ENCODE measurements at places on chromosomes 7 and 10. TPM values are rescaled to one million over a fixed set of nuclear protein-coding genes. Genes with fewer than 3 reads are reported as not detected.

- DNase-seq: peak; percentile 79
Measured at GRCh38 chr7:2757361-2757903, 69.4 kb downstream of the AMZ1 start.

DNA sequence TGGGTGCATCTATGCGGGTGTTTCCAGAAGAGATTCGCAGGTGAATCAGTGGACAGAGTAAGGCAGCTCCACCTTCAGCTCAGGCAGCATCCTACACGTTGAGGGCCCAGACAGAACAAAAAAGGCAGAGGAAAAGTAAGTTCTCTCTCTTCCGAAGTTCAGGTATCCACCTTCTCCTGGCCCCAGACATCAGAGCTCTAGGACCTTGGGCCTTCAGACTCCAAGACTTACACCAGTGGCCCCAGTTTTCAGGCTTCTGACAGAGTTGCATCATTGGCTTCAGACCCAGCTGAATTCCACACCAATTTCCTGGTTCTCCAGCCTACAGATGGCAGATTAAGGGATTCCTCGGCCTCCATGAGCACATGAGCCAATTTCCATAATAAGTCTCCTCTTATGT, 102.2 kb upstream of the GPR26 start:
- no peak for DNase-seq

DNA sequence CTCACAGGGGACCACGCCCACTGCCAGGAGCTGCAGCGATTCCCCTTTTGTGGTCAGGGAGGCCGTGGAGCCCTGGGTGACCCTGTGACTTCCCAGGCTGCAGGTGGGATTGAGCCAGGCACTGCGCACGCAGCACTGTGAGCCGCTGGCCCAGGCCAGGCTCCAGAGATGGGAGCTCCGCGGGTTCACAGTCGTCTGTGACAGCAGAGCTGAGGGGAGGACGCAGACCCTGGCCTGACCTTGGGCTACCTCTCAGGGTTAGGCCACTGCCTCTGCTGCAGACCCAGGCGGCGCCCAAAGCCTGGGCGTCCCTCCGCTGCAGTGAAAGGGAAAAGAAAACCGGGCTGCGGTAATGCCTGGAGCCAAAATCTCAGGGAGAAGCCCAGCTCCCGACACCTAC, 107.5 kb upstream of the GPR26 start:
- no peak for DNase-seq

Gene CYP2E1
- total RNA-seq: 2.0 TPM

DNA sequence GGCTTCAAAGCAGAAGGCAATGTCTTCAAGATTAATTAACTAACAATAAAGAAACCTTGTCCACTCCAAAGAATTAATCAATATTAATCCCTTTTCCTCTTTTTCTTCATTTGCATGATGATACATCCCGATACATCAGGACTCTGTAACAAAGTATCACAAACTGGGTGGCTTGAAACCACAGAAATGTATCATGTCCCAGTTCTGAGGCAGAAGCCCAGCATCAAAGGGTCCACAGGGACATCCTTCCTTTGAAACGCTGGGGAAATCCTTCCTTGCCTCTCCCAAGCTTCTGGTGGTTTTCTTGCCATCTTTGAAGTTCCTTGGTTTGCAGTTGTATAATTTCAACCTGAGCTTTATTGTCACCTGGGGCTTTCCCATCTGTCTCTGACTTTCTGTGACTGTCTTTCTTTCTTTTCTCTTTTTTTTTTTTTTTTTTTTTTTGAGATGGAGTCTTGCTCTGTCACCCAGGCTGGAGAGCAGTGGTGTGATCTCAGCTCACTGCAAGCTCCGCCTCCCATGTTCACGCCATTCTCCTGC, 210.2 kb upstream of the ADARB2 start:
- DNase-seq: no peak

Gene NPC1L1
- 0.24 TPM for total RNA-seq

DNA sequence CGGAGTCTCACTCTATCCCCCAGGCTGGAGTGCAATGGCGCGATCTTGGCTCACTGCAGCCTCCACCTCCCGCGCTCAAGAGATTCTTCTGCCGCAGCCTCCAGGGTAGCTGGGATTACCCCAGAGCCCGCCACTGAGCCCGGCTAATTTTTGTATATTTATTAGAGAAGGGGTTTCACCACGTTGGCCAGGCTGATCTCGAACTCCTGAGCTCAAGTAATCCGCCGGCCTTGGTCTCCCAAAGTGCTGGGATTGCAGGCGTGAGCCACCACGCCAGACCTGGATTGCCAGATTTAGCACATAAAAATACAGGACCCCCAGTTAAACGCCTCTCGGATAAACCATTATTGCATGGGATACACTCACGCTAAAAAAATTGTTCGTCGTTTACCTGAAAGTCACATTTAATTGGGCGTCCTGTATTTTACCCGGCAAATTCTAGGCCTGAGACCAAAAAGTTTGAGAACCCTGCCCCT, 375 bp upstream of the GATAD1 start:
- DNase-seq: no peak

Gene HACD1
- 38.7 TPM for total RNA-seq

GRCh38 chr7:45524445-45524844, 49.7 kb upstream of the ADCY1 start:
- no peak for DNase-seq

Gene WIPF3
- total RNA-seq: 18.5 TPM

DNA sequence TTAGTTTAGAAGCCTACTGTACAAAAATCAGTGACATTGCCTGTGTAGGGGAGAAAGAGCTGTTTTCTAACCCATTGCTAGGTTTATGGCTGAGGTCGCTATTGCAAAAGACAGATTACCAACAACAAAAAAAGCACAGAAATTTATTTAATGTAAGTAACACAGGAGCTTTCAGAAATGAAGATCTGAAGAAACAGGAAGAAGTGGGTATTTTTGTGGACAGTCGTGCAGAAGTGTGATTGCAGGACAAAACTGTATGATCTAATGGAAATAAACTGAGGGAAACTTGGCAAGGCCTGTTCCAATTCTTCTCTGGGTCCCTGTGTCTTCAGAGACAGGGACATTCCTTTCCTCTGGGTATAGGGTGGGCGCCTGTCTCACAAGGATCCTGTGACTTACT, 87.4 kb downstream of the APBB1IP start:
- DNase-seq: no peak

GRCh38 chr10:53209944-53210611, 437.5 kb upstream of the MBL2 start:
- DNase-seq: no peak
